CD4-positive, alpha-beta T cell treated with Interleukin-21 for 1 hour (primary cell): ENCODE measurements at places on chromosomes 12 and 14.

DNA sequence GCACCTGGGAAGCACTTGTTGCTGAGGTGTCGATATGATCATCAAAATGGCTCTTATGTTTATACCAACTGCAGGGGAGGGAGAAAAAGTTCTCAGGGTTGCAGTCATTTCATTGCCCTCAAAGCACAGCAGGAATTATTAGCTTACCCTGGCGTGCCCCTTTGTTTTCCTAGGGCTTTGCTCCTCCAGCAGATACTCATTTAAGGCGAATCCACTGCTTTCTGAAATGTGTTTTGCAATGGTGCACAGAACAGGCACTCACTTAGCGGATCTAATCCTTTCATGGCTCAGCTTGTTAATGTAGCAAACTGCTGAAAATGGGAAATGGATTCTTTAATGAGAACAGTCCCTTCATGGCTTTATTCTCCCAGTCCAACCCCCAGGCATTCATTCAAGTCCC, 76.7 kb downstream of the NKX2-1 start:
- DNase-seq, result no peak

DNA sequence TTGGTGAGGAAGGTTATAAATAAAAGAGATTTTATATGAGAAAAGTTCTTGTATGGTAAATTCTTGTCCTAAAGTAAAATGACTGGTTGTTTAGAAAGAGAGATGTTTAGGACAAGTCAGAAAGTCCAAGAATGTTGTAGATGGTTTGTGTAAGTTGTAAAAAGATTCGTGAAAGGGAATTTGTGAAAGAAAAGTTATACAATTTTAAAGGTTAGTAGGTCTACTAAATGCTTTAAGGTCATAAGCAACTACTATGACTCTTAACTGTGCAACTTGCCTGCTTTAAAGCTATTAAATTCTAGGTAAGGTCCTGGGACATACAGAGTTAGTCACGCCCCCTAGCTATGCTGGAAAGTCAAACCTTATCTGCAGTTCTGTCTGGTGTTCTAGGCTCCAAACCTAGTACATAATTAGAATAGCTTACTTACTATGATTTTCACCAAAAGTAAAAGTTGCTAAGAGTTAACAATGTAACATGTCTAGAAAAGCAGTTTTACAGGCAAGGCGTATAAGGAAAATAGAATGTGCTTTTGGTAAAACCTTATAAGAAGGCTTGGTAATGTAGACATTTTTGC, 11.2 kb upstream of the DHRS2 start:
- no peak for DNase-seq

DNA sequence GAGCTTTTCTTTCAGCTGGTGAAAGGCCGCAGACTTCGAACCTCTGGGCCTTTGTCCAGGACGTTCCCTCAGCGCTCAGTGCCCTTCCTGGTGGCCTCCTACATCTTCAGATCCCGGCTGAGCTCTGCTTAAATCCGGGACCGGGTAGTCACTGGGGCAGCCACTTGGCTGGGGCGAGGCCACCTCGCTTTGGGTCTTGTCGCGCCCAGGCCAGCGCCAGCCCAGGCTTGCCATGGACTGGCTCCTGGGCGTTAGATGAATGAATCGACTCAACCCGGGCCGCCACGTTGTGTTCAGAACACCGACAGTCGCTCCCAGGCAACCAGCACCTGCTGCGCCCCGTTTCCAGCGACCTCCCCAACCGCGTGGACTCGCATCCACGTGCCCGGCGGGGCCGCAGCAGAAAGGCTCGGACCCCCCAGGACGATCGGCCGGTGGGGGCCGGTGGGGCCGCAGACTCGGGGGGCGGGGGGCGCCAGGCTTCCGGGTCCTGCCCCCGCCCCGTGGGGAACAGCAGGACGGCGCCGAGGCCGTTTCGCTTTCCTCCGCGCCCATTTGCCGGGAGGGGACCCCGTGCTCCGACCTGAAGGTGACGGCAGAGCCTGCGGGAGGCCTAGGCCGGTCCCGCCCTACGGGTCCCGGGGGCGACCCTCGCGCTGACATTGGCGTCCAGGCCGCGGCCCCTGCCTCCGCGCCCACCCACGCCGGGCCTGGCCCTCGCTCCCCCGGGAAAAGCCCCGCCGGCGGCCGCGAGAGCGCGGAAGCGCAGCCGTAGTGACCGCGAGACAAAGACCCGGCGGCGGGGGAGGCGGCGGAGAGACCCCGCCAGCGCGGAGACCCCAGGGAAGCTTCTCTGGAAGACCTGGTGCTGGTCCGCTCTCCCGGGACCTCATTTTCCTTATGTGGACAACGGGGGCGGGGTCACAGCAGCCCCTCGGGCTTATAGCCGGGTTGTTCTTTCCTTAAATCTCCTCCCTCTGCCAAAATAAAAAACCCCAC, 37.3 kb upstream of the RCOR1 start:
- DNase-seq, result peak; percentile 68

GRCh38 chr14:55389330-55389729, 22.3 kb downstream of the ATG14 start:
- no peak for DNase-seq

DNA sequence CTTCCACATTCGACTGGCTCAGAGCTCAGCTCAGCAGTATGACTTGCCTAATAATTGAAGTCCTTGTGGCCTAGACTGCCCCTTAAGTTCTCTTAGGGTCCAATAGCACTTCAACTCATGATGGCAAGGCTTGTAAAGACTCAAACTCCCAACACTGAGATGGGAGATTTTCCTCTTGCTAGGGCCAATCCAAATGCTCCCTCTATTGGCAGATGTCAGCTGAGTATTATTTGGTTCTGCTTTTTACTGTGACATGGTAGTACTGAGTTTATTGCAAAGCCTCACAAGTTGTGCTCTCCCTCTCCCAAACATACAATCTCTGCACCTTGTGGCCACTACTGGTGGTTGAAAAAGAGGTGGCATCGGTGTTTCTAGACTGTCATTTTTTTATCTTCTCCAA, 164.2 kb downstream of the ALG10 start:
- no peak for DNase-seq

GRCh38 chr12:132740313-132740646, 21.4 kb downstream of the ANKLE2 start:
- DNase-seq, result no peak

- DNase-seq, result no peak
Measured at GRCh38 chr14:73763396-73763795, 49.2 kb upstream of the PNMA1 start.

DNA sequence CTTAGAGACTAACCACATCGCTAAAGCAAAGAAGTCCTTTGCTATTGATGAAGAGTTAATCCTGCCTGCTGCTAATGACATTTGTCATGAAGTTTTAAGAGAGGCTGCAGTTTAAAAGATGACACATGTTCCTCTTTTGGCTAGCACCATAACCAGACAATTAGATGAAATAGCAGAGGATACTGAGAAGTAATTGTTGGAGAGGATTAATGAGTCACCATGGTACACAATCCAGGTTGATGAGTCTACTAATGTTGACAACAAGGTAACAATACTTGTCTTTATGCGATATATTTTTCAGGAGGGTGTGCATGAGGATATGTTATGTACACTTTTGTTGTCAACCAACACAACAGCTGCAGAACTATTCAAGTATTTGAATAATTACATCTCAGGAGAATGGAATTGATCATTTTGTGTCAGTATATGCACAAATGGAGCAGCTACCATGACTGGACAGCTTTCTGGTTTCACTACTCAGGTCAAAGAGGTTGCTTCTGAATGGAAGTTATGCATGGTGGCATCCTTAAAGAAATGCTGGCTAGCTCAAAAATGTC, 56.7 kb downstream of the LRRIQ1 start:
- DNase-seq, result no peak

- DNase-seq, result peak; percentile 91
Measured at GRCh38 chr12:116818948-116819832, 62.1 kb downstream of the HRK start.
